ENCODE measurements at places on chromosomes 3 and 15. TPM values are rescaled to one million over a fixed set of nuclear protein-coding genes. Genes with fewer than 3 reads are reported as not detected.

The HDC gene
- 0.05 TPM for total RNA-seq

The ITGA11 gene
- total RNA-seq, result 31.2 TPM

The CHRNA5 gene
- total RNA-seq, result 14.7 TPM

The PLA2G4D gene
- 0.10 TPM for total RNA-seq

The PLS1 gene
- total RNA-seq, result 13.9 TPM

DNA sequence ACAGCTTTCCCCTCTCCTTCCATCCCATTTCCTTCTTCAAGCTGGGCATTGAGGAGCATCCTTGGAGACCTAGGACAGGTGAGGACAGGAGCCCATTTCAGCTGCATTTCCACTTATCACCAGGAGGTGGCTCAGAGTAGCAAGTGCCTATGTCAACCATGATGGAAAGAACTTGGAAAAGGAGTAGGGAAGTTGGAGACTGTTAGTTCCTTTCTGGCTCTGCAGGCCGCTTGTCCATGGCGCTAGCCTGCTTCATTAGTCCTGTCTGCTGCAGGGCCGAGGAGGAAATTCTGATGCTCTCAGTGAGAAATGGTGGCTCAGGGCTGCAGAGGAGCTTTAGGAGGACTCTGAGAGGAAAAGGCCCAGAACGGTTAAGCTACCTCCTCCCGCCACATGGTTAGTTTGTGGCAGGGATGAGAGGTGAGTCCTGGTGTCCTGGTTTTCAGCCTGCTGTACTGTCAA is 7.0 kb upstream of the CD276 start:
- peak; percentile 59 for DNase-seq

GRCh38 chr3:37979541-37980461 is 10.8 kb upstream of the VILL start:
- DNase-seq, result no peak

The ENTPD3 gene
- not detected for total RNA-seq

DNA sequence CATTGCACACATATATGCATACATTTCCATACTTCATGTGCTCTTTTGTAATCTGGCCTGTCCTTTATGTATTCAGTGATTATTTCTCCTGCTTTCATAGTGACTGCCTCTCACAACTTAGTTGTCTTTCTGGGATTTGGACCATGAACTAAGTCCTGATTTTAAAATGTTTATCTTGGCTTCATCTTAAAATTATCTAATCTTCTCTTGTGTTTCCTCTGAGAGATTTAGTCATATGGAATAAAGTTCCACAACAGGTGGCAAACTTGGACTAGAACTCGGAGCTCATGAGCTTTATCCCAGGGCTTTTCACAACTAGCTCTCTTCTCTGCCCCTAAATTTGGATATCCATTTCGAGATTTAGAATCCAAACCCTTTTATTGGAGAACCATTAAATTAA is 44.3 kb downstream of the U2SURP start:
- DNase-seq, result no peak

The APOD gene
- total RNA-seq, result not detected

The DPH6 gene
- 14.3 TPM for total RNA-seq

The PTH1R gene
- 0.49 TPM for total RNA-seq

GRCh38 chr3:146139586-146140110 is 21.3 kb downstream of the PLOD2 start:
- no peak for DNase-seq

DNA sequence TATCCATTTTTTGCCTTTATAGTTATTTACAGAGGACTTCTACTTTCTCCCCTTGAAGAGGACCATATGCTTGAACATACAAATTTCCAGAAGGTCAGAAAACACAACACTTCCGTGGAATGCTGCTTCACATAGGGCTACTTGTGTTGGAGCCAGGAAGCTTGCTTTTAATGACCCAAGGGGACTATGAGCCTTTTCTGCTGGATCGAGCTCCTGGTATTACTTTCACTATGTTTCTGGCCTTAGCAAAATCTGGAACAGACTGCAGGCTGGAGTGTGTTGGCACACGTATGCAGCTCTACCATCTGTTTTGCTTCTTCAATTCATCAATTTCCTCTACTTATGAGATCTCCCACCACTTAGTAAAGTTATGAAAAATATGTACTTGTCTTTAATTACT is 69.3 kb upstream of the CBLB start:
- DNase-seq, result peak; percentile 58

DNA sequence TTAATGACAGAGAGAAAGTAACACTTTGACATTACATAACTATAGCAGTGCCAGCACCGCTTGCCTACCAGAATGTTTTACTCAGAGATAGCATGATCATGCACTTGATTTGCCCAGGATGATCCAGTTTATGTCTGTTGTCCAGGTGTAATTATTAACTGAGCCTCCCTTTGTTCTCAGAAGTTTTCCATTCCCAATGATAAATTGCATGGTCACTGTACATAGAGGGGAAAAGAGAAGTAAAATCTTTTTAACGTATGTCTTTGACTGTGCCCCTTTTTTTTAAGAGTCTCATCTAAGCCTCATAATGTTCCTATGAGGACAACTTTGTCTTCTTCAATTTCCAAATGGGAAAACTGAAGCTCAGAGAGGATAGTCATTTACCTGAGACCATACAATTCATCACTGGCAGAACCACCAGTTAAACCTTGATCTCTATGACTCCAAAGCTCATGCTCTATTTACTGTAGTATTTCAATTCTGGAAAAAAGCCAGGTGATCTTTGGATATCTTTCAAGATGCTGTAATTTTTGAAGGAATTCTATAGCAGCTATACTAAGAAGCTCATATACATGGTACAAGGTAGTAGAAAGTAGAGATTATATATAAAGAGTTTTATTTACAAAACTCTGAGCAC is 25.1 kb downstream of the C3orf85 start:
- no peak for DNase-seq

The MAGEL2 gene
- not detected for total RNA-seq

DNA sequence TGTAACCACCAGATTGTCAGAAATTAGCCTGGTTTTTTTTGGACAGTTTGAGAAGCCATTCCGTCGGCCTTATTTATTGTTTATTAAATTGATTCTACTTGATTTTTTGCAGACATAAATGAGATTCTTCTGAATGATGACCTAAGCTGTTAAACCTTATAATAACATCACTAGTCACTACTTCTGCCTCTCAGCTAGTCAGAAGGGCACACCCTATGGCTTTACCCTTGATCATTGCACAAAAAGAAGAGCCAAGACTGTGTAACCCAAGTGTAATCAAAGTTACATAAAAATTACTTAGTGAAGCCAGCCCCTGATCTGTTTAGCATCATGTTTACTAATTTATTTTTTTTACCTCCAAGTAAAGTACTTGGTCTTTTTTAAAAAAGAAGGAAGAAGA is 64.3 kb downstream of the CHL1 start:
- DNase-seq, result no peak
